ENCODE measurements at places on chromosomes 12 and 14.
A peak's percentile ranks its signal among the peaks of the same experiment; 100 is the strongest.

- DNase-seq: no peak
Observed at GRCh38 chr14:57699947-57700346, 165.9 kb downstream of the SLC35F4 start.

DNA sequence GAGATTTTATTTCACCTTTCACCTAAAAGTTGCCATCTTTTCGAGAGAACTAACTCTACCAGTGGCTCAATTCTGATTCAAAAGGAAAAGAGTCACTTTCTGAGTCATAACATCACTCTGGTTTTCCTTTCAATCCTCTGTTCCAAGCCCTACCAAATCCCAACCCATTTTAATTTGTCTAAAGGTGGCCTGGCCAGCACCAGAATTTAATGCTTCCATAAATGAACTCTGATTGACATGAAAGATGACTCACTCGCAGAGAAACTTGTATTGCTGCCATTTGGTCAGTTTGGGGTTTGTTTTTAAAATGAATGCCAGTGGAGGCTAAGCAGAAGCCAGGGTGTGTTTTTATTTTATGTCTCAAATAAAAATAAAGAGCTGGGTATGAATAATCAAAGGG is 117.4 kb upstream of the SOX5 start:
- no peak for DNase-seq

DNA sequence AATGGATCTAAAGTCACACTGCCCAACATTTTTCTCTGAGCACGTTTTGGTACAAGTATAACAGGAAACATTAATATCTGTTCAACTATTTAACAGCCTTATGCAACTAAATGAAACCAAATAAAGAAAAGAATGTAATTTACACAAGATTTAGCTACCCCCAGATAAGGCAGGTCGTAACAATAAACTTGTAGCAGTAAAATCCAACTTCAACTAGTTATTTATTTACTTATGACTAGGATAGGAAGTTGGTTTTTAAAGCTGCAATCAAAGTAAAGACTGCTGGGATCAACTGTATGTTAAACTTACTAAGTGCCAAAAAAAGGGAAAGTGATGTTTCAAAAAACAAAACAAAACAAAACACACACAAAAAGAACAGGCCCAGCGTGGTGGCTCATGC is 30.9 kb downstream of the FERMT2 start:
- DNase-seq: no peak

- DNase-seq: no peak
Observed at GRCh38 chr14:71380271-71380670, 473.0 kb downstream of the PCNX1 start.

DNA sequence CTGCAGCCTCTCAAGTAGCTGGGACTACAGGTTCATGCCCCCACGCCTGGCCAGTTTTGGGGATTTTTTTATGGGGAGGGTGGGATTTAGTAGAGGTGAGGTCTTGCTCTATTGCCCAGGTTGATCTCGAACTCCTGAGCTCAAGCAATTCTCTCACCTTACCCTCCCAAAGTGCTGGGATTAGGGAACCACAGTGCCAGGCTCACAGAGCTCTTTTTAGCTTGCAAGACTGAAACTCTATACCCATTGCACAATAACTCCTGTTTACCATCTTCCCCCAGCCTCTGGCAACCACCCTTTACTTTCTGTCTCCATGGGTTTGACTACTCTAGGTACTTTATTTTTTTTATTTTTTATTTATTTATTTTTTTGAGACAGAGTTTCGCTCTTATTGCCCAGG is 25.7 kb upstream of the CDK17 start:
- DNase-seq: no peak

- no peak for DNase-seq
Observed at GRCh38 chr14:34063470-34064164, 112.7 kb upstream of the EGLN3 start.

GRCh38 chr14:91374287-91374878 is 43.2 kb downstream of the CCDC88C start:
- DNase-seq: peak; percentile 15

DNA sequence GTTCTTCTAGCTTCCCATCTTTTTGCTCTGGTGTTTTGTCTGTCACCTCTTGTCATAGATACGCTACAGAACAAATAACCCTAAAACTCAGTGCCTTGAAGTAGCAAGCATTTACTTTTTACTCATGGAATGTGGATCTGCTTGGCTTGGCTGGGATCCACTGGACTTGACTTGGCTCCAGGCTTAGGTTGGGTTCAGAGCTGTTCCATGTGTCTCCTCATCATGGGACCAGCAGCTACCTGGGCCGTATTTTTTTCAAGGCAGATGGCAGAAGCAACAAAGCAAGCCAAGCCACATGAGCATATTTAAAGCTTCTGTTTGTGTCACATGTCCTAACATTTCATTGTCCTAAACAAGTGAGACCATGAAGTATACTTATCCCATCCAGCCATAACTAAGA is 48.7 kb upstream of the ATF1 start:
- no peak for DNase-seq

- no peak for DNase-seq
Observed at GRCh38 chr12:92641291-92641690, 61.5 kb upstream of the PLEKHG7 start.

GRCh38 chr12:62351326-62351725 is 91.1 kb downstream of the USP15 start:
- no peak for DNase-seq

GRCh38 chr12:21773806-21774205 is 700 bp downstream of the KCNJ8 start:
- no peak for DNase-seq
